ENCODE measurements at places on chromosomes 5 and 9. TPM values are rescaled to one million over a fixed set of nuclear protein-coding genes. Genes with fewer than 3 reads are reported as not detected.

Gene GRM6
- total RNA-seq: under 0.01 TPM

DNA sequence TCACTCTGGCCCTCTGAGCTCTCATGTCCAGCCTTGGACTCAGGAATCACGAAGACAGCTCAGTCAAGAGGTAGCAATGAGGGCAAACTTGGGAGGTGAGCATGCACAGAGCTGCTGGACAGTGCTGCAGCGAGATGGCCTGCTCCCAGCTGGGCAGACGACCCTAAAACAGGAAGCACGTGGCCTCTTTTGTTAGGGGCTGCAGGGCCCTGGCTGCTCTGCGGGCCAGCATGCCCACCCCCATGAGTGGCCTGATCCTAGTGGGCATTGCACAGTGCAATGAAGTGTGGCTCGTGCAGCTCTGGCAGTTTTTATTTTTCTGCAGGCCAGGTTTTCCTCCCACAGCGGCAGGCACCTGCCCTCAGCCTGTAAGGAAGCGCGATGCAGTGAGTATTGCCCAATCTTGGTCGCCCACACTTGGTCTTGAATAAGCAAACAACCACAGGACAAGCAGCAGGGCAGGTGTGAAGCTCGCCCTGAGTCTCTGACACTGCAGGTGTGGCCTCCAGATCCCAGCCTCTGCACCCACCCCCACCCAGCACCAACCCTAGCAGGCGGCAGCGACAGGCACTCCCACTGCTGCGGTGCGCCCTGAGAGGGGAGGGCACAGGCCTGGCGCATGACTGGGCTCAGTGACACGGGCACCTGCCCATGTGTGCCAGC, 60.8 kb downstream of the SEMA4D start:
- DNase-seq: no peak

Gene NEURL1B
- total RNA-seq: 16.3 TPM

- DNase-seq: no peak
These were observed 386.7 kb downstream of the NTRK2 start for GRCh38 chr9:85056203-85056572.

DNA sequence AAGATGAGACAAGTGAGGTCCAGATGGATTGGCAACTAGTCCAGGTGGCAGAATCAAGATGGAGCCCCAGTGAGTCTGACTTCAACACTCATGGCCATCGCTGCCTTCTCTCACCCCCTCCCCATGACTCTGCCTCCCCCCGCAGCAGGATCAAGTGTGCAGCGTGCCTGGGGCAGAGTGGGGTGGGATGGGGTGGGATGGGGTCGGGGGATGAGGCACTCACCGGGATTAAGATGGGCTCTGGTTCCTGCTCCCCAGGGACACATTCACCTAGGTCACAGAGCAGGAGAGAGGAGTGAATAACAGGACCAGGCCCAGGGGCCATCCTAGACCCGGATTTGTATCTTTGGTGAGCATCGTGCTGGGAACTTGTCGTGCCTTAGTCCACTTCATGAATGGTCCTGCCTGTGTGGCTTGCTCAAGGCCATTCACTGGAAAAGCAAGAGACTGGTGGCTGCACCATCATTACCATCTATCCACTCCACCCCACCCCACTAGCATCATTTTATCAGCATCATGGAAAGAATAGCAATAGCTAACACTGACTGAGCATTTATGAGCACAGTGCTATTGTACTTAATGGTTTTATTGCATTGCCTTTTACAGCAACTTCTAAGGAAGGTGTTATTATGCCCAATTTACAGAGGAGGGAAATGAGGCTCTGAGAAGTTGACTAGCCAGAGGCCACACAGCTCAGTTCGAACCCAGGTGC, 8.5 kb downstream of the AMBP start:
- DNase-seq: no peak

All from frontal cortex (tissue), 4 donors.